ENCODE measurements at places on chromosomes 4 and X. TPM values are rescaled to one million over a fixed set of nuclear protein-coding genes. Genes with fewer than 3 reads are reported as not detected.

LONRF3 gene
- polyA plus RNA-seq = 2.6 TPM

GUCY1B1 gene
- 8.0 TPM for polyA plus RNA-seq

SLC2A9 gene
- polyA plus RNA-seq = not detected

CXCR3 gene
- 0.60 TPM for polyA plus RNA-seq

DNA sequence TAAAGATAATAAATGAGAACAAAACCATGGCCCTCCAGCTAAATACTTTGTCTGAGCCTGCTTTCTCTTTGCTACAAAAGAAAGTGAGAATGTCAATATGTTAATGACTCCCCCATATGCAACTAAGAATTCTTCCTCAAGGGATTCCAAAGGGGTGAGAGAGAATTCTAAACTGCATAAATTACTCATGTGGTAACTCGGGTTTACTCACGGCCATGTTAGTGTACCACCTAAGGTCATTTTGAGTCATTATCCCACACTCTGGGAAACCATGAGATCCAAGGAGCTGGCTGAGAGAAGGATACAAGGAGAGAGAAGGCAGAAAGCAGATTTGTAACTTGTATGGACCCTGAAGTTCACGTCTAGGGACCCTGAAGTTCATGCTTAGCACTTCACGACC, 190.3 kb downstream of the DHX15 start:
- DNase-seq = no peak

GRCh38 chrX:97527725-97528124, 644.0 kb downstream of the RPA4 start:
- no peak for DNase-seq

- no peak for DNase-seq
These were observed 23.9 kb downstream of the C4orf54 start for GRCh38 chr4:99633772-99634171.

GRCh38 chr4:118114720-118115119, 80.4 kb downstream of the NDST3 start:
- DNase-seq = no peak

DNA sequence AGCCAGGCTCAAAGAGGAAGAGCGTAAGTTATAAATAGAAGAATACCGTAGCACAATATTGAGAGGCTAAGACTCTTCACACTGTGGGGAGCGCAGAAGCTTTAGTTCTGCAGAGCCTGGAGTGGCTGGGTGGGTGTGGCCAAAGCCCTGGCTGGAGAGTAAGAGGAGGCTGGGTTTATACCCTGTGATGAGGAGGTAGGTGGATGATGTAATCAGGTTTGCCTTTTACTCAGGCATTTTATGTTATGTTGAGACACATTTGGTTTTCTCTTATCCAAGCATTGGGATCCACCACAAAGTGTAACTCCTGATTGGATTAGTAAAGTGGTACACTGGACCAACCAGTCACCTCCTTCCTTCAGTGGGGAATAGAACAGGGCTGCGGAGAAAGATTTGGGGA, 13.9 kb downstream of the CDS1 start:
- DNase-seq = no peak

GRCh38 chr4:11485926-11486325, 57.2 kb upstream of the HS3ST1 start:
- DNase-seq = no peak

DNA sequence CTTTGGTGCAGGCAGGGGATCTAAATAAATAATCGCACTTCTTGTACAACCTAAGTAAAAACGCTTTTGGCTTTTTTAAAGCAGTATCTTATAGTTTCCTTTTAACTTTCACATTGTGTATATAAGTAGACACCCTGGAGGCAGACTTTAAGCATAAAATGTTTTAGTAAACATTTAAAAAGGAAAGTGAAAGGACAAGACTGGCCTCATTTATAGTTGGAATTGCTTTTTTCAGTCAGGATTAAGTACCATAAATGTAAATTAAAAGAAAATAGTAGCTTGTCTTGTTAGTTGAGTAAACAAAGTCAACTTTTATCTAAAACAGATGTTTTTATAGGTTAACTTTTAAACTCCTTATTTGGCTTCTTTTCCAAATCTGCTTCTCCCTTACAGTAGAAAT, 39.7 kb downstream of the PTPN13 start:
- DNase-seq = no peak

GRCh38 chr4:5755161-5755560, 44.2 kb downstream of the EVC start:
- DNase-seq = no peak

GRCh38 chr4:139311909-139312308, 9.6 kb upstream of the NDUFC1 start:
- DNase-seq = no peak

DNA sequence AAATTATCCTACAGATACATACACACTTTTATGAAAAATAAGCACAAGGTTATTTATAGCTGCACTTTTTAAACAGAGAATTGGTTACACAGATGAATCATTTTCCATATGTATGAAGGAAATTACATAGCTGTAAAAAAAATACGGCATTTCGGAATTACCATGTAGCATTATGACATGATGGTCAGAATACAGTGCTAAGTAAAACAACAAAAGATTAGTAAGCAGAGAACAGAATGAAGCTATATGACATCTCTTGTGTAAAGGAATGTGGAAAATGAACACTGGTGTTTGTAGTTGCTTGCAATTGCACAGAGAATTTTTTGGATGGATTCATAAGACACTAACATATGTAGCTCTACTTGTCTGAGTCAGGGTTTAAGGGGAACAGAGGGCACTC, 1222.0 kb upstream of the PRKX start:
- no peak for DNase-seq

DNA sequence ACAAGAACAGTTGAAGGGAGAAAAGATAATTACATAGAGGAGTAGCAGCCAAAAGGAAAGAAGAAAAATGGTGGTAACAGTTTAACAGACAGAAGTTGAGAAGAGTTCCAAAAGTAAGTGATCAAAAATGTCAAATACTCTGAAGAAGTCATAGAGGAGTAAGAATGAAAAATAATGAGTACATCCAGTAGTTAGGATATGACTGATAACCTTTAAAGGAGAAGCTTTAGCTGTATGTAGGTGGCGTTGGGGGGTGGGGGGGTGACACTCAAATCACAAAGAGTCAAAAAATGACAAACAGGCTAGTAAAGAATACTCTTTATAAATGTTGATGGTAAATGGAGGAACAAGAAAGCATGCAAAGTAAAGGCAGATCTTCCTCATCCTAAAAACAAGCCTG, 40.6 kb downstream of the RAB33A start:
- DNase-seq = no peak

DNA sequence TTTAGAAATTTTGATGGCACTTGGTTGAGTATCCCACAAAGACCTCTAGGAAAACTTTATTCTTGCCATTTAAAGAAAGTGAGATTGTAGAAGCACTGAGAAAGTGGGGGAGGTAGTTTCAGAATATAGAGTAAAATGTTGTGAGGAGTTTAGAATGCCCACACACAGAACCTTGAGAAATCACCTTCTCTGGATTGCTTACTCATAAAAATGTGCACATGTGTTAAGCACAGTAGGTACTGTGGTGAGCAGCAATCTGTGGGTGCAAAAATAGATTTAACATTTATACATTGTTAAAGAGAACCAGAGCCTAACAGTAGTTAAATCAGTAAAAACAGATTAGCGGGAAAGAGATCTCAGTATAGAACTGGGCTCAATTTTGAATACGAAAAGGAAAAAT, 201.2 kb upstream of the NWD2 start:
- no peak for DNase-seq

All from sigmoid colon (tissue), 7 donors.